ENCODE measurements at places on chromosomes 11 and 22.

DNA sequence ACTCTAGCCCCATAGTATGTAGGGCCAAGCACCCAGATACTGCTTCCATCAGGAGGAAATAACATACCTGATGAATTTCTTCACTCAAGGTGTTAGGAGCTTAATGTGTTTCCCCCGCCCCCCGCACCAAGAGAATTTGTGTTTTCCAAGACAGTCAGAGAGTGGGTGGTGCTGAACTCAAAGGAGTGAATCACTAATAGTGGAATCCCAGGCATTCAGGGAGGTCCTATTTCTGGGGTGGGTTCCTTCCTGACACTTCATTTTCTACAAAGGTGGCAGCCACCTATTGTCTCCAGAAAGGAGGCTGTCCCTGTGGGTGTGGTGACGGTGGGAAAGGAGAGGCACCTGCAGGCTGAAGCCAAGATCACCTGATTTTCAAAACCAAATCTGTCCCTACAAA is 50.8 kb upstream of the ELF5 start:
- DNase-seq, result no peak

- no peak for DNase-seq
Observed at GRCh38 chr11:109109571-109110315, 312.2 kb upstream of the C11orf87 start.

DNA sequence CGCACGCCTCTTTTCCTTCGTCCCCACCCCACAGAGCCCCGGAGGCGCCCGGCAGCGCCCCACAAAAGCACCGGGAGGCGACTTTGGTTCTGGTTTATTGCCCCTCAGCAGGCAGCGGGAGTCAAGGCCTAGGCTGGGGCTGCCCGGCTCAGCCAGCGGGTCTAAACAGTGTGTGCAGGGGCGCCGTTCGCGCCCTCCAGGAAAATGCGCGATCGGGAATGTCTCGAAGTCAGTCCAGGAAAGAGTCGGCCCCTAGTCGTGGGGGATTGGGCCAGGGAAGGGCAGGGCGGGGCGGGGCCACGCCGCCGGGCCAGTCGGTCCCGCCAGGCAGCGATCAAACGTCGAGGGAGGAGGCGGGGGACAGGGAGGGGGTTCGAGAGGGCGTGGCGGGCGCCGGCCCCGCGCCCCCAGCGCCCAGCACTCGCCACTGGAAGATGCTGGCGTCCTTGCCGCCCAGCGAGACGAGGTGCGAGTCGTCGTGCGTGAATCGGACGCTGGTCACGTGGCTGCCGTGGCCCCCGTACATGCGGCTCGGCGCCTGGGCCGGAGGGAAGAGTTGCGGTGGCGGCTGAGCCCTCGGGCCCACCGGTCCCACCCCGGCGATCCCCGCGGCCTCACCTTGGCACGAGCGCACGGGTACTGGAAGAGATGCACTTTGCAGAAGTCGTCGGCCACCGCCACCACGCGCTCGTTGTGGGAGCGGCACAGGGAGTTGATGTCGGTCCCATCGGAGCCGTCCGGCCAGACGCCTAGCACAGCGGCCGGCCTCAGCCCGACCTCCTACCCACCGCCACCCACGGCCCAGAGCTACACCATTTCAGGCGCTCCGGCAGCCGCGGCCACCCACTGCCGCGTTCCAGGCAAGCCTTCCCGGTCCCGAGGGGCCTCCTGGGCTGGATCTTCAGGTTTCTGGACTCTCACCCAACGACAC is 741 bp upstream of the MTA2 start:
- no peak for DNase-seq

DNA sequence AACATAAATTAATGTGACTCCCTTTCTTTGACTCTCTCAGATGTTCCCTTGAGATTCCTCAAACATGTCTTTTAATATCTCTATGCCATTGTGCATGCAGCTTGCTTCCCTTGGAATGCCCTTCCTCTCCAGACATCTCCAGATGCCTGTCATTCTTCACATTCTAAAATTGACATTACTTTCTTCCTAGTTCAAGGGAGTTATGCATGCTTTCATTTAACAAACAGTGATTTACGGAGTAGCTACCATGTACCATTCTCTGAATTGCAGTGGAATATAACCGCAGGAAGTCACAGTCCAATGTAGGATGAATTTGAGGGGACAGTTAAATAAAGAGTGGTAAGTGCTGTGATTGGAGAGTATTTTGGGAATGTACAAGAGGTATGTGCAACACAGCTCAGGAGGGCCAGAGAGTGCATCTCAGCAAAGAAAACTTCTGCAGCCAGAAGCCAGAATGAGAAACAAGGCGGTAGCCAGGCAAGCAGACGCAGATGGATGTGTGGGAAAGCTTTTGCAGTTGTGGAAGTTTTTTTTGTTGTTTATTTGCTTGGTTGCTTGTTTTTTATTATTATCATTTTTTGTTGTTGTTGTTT is 18.7 kb downstream of the MMP10 start:
- DNase-seq, result no peak

GRCh38 chr11:63503492-63503891 is 2.4 kb upstream of the LGALS12 start:
- DNase-seq, result no peak

- no peak for DNase-seq
Observed at GRCh38 chr22:43006753-43007152, 8.2 kb downstream of the PACSIN2 start.

- DNase-seq, result no peak
Observed at GRCh38 chr22:20086763-20087162, 6.7 kb downstream of the DGCR8 start.

DNA sequence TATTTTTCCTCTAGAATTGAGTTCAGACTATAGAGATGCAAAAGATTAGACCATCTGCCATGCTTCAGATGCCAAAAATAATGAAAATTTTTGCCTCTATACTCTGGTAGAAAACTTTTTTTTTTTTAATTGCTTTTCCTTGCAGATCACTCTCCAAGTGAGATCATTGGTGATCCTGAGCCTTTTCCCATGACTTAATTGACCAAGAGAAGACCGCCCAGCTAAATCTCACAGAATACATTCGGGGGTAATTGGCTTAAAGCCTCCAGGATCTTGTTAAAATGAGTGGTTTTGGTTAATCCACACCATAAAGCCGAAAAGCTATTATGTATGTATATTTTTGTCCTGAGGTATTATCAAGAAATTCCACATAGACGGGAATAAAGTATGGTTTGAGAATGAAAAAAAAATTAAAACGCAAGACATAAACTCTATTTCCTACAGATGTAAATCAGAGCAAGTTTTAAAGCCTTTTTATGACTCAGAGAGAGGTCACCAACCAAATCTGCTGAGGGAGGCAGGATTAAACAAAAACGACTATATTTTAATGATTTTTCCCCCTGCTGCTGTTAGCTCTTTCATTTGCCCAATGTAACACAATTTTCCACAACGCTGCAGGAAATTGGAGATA is 64.0 kb downstream of the PARVA start:
- no peak for DNase-seq

DNA sequence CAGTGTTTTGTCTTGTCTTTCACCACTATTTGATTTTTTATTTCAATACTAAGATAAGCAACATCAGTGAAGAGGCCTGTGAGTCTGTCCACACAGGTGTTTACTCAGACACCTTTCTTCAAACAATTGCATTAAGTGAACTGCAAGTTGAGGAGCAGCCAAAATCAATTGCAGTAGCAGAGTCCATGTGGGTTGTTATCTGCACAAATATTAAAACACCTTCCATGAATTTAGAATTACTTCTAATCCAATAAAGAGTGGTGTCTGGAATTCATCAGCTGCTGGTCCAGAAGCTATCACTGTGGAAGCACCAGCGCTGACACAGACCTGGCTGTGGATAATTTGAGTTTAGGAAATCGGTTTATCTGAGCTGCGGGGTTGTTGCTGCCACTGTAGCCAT is 83.5 kb upstream of the FAT3 start:
- DNase-seq, result no peak

DNA sequence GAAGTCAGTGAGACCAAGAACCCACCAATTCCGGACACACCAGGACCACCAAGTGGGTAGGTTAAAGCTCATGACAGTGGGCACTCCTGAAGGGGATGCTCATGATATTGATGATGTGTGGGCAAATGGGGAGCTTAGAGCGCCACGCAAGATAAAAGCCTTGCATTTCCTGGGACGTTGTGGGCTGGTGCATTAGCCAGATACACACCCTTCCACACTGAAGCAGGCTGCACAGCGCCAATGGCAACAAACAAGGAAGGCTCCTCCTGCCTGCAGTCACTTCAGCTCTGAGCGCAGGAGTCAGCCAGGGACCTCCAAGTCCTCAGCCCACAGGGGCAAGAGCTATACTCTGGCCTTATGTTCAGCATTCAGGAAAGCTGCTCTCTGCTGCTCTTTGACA is 20.6 kb downstream of the TMEM218 start:
- no peak for DNase-seq

DNA sequence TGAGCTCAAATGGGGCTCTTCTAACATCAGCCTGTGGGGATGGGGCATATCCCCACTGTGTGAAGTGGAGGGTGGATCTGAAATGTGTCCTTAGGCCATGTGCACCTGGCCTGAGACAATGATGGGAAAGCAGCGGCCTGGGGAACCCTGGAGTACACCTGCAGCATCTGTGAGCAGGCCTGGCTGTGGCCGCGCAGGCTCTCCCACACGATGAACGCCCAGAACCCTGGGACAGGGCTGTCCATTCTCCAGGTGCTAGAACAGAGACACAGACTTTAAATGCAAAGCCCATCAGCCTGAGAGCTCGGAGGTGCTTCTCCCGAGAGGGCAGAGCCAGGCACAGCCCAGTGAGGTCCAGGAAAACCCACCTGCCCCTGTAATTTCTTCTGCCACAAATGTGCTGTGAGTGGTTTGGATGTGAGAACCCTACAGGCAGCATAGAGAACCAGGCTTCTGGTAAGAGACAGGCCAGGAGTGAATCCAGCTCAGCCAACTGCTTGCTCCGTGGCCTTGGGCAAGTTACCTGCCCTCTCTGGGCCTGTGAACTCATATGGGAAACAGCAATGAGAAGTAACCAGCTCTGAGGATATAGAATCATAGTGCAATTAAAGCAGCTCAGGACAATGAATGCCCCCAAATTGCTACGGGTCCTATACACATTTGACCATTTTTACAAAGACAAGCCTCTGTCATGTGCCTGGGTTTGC is 167.9 kb downstream of the SHANK2 start:
- no peak for DNase-seq

- DNase-seq, result no peak
Observed at GRCh38 chr11:33892906-33893594, 1.2 kb upstream of the LMO2 start.
